ENCODE measurements at places on chromosomes 1 and 21.

GRCh38 chr1:55304229-55304740 is 89.1 kb upstream of the USP24 start:
- DNase-seq: no peak

- peak; percentile 34 for DNase-seq
Measured at GRCh38 chr1:58941471-58942289, 157.8 kb upstream of the JUN start.

DNA sequence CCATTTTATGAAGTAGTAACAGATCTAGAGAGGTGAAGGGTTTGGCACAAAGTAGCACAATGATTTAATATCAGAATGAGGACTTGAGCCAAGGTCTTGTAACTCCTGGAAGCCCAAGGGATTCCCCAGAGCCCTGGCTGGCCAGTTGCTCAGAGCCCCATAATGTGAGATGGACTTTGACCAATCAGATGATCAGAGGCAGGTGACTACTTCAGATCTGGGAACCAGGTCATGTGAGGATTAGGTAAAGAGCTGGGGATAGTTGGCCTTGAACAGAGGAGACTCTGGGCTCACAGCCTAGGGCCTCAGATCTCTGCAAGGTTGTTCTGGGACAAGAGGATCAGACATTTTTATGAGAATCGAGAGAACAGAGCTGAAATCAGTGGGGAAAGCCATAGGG is 18.9 kb downstream of the SHISAL2A start:
- DNase-seq: no peak

GRCh38 chr1:31381394-31382294 is 8.8 kb upstream of the FABP3 start:
- no peak for DNase-seq

GRCh38 chr1:86823386-86823785 is 90.5 kb downstream of the SELENOF start:
- DNase-seq: no peak

- DNase-seq: no peak
Measured at GRCh38 chr1:240151136-240151735, 59.6 kb downstream of the FMN2 start.

DNA sequence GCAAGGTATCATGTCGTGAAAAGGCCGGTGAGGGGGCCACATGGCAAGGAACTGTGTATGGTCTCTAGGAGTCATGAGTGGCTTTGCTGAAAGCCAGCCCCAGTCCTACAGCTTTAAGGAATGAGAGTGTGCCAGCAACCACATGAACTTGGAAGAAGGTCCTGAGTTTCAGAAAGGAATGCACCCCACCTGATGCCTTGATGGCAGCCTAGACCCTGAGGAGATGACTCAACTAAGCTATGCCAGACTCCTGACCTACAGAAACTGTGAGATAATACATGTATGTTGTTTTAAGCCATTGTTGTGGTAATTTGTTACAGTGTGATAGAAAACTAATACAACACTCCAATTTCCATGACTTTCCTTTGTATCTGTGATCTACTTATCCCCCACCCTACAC is 33.5 kb upstream of the AKT3 start:
- no peak for DNase-seq

- no peak for DNase-seq
Measured at GRCh38 chr1:212396638-212397037, 18.0 kb downstream of the PACC1 start.

DNA sequence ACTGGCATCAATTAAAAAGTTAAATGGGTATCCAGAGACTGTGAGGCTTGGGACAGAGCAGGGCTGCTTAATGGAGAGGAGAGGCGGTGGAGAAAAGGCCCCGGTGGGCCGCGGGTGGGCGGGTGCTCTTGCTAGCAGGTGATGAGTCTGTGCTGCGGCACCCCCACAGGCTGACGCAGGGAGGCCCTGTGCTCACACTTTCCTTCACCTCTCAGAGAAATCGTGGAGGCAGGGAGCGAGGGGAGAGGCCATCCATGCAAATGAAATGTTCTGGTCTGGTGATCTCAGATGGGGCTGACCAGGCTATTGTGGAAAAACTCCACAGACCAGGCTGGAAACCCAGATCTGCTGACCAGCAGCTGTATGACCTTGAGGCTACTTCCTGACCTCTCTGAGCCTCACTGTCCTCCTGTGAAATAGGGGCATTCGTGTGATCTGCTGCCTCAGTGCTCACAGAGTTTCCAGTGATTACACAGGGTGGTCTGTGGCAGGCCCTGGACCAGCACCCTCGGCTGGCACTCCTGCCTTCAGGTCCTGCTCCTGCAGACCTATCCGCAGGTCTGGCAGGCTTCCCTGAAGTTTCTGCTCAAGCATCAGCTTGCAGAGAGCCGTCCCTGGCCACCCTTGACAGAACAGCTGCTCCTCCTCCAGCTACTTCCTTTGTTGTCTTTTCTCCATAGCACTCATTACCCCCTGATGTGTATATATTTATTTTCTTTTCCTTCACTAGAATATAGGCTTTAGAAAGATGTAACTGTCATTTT is 89.2 kb downstream of the BEND5 start:
- no peak for DNase-seq

DNA sequence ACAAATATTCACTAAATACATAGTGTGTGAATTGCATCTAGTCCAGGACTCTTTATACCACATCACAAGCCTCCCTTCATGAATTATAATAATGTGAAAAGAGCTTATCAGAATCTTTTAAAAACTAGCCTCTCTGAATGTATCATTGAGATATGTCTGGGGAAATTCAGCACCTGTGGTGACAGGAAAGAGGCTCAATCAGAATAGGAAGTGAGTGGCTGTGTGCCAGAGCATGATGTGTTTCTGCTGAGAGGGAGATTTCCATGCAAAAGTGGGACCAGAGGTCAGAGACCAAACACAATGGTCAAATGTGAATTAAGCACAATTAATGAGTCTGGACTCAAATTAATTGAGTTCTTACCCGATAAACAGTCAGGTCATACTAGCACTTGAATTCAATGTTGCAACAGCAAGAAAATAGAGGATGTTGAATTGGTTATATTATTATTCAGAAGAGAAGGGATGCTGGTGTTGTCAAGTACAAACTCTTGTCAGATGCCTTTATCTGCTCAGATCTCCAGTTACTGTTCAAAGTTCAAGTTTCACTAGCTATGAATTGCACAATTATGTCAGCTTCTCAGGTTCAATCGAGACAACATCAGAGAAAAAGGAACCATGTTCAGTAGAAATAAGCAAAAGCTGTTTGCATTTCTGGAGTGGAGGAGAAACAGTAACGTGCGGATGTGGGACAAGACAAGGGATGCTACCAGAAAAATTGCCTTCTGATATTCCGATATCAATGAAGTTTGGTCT is 226.2 kb downstream of the ZNF326 start:
- no peak for DNase-seq

GRCh38 chr1:165174491-165174890 is 182.0 kb downstream of the LMX1A start:
- DNase-seq: no peak

DNA sequence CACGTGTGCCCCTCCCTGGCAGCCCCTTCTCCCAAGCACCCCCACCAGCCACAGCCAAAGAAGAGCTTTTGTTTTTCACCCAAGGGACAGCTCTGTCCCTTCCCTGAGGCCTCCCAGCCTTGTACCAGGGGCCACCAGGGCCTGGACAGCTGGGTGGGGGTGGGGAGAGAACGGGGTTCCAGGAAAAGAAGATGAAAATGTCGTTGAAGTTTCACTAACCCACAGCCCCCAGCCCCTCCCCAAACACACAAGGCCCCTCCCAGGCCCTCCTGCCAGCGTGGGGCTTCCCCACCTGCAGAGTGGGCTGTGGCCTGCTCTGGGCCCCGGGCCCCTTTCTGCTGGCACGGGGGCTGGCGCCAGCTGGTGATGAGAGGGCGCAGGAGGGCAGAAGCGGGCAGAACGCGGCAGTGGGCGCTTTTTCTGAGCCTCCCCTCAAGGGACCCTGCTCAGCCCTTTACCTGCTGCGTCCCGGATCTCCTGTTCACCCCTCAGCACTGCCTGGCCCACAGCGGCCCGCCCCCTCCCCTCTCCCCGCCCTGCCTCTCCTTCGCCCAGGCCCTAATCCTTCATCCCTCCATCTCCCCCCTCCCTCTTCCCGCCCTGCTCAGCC is 5.5 kb upstream of the ANKRD65 start:
- no peak for DNase-seq

- DNase-seq: no peak
Measured at GRCh38 chr1:29513357-29513756, 277.0 kb downstream of the PTPRU start.

DNA sequence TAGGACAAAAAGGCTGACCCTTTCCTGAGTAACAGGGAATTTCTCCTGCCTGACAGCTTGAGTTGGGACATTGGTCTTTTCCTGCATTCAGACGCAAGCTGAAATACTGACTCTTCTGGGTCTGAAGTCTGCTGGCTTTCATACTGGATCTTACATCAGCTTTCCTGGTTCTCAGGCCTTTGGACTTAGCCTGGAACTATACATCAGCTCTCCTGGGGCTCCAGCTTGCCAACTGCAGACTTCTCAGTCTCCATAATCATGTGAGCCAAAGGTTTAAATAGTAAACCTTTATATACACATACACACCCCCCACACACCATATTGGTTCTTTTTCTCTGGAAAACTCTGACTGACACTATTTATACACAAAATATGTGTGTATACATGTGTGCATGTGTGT is 59.0 kb upstream of the KCND3 start:
- DNase-seq: no peak

DNA sequence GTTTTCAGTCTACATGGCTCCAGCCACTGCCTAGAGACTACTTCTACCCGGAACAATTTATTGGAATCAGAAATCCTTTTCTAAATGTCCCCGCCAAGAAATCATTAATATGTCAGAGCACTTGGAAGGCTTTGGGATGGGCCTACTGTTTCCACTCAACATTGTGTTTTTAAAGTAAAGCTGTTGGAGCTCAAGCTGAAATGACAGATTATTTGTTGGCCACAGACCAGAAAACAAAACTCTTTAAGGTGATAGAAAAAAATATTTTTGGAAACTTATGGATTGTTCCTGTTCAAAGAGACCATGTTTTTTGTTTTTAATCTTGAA is 496 bp downstream of the VPS45 start:
- DNase-seq: no peak

- no peak for DNase-seq
Measured at GRCh38 chr1:169456029-169456428, 28.8 kb upstream of the CCDC181 start.

DNA sequence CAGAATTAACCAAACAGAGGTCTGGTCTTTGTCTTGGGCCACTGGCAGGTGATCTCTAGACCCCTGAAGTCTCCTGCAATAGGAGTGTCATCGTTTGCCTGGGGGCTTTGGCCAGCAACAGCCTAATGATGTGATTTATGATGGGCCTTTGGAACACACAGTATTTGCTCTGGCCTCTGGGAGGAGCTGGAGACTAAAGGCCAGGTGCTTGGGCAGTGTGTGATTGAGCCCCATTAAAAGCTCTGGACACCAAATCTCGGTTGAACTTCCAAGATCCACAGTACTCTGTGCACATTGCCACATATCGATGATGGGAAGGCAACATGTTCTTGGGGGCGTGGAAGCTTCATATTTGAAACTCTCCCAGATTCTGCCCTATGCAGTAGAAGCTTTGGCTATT is 32.0 kb upstream of the TLR5 start:
- DNase-seq: no peak

DNA sequence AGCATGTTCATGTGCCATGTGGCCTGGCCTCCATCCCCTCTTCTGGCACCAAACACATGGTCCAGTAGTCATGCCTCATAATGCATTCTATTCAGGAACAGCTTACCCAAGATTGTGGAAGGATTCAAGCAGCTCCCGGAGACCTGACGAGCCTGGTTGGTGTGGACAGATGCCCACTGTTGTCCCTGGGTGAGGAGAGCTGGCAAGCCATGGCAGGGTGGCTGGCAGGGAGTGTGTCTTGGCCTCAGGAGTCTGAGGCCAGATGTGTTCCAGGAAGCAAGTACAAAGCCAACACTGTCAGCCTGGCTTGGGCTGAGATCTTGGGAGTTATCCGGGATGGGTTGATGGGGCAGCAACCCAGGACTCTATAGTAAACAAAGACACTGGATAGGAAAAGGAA is 7.3 kb upstream of the FABP3 start:
- no peak for DNase-seq

- DNase-seq: no peak
Measured at GRCh38 chr21:25387665-25388064, 219.6 kb downstream of the MRPL39 start.

GRCh38 chr1:45014321-45015028 is 2.4 kb downstream of the UROD start:
- peak; percentile 86 for DNase-seq

- no peak for DNase-seq
Measured at GRCh38 chr1:157356601-157357000, 195.7 kb downstream of the FCRL5 start.

DNA sequence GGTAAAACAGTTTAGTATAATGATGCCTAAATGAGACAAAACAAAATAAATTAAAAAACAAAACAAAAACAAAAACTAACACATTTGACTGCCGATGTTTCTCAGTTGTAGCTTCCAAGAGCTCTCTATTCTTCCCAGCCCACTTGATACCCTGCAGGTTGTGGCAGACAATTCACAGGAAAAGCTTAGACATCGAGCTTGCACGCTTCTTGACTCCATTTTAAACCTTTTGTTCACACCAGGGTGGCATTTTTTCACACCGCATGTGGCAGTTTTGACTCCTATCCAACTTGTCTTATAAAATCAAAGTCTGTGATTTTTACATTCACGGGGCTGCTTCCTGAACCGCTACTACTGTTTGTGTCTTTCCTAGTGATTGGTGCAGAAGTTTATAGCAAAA is 575.9 kb downstream of the USP25 start:
- DNase-seq: no peak

GRCh38 chr1:77831566-77831965 is 52.1 kb downstream of the MIGA1 start:
- no peak for DNase-seq

DNA sequence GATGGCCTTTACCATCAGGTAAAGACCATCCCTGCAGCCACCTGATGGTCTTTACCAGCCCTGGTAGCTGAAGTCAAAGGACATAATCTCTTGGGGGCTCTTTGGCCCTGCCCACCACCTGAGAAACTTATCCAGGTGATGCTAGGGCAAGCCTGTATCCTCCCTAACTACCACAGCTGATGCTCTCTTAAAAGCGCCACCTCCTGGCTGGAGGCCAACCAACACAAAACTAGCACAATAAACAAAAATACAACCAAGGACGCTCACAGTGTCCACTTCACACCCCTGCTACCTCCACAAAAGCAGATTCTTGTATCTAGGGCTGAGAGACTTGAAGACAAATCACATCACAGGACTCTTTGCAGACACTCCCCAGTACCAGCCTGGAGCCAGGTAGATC is 357.1 kb upstream of the POU3F1 start:
- no peak for DNase-seq

GRCh38 chr1:165444897-165445370 is at the start of gene RXRG:
Gene RXRG, minus strand, starts transcription at chr1:165445126. Its CDS starts 233 bp downstream, at chr1:165444893.
- DNase-seq: no peak

GRCh38 chr1:37476460-37477197 is 2.2 kb downstream of the ZC3H12A start:
- peak; percentile 14 for DNase-seq

GRCh38 chr1:19475296-19475695 is 10.0 kb downstream of the CAPZB start:
- DNase-seq: no peak

GRCh38 chr1:232457595-232457994 is 172.3 kb downstream of the SIPA1L2 start:
- DNase-seq: peak; percentile 46

- DNase-seq: no peak
Measured at GRCh38 chr1:57019236-57019839, 53.5 kb upstream of the C8B start.

All from CD4-positive, alpha-beta T cell treated with Interleukin-4 for 1 hour (primary cell).